B cell (primary cell): ENCODE measurements at places on chromosomes 7 and 10. TPM values are rescaled to one million over a fixed set of nuclear protein-coding genes. Genes with fewer than 3 reads are reported as not detected.

DNA sequence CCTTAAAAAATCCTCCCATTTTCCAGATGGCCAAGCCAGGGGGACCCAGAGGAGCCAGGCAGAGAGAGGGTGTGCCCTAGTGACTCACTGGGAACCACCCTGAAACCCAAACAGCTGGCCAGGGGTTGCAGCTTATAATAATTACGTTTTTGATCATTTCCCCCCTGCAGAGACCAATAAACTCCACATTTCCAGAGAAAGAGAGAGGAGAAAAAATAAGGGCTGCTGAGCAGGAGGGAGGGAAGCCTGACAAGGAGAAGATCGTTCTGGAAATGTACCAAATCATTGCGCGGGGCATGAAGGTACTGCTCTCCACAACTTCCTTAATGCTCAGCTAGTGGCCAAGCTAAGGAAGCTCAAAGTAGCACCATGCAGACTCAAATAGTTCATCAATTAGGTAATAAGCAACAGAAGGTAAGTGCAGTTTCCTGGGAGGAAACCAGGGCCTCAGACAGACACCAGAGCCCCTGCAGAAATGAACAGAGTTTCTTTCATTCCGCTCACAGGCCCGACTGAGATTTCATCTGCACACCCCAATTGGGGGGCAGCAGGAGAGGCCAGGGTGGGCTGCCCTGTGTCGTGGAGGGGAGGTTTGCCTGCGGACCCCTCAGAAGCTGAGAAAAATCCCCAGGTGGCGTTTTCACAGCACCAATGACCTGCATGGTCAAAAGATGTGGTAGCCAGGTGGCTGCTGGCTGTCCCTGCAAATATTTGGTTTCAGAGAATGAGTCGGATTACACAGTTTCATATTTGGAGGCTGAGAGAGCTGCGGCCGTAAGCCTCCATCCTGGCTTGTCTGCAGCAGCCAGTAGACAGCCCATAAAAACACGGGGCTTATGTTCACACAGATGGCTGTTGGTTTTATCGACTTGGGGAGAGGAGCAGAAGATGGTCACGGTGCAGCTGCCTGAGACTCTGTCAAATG lies 153.2 kb upstream of the LYZL2 start:
- no peaks in the 10 kb centered on the region for H3K36me3 ChIP-seq
- peaks cover 16% of the 10 kb centered on the region for H3K4me1 ChIP-seq
- H3K27me3 ChIP-seq, result peaks cover 16% of the 10 kb centered on the region
- DNase-seq, result no peak

Gene ABCC2
- 6.1 and 7.0 TPM in 2 replicates for total RNA-seq

- no peak for DNase-seq
- no peak overlapping the region for H3K4me3 ChIP-seq
- no peaks in the 10 kb centered on the region for H3K4me1 ChIP-seq
Observed at GRCh38 chr7:124907490-124907889, 22.1 kb downstream of the POT1 start.

DNA sequence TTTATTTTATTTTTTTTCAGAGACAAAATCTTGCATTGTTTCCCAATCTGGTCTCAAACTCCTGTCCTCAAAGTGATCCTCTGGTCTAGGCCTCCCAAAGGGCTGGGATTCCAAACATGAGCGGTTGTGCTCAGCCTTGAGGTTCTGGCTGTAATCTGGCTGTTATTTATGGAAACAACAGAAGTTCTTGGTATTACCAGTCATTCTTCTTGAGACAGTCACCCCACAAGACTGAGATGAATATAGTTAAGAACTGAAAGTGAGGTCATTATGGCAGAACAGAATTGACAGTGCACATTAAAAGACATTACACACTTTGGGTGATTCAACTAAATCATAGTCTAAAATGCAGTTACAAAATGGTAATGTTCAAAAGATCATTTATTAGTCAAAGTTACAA lies 719.5 kb downstream of the ZWINT start:
- DNase-seq, result no peak
- H3K36me3 ChIP-seq, result no peaks in the 10 kb centered on the region
- H3K4me3 ChIP-seq, result no peak overlapping the region
- no peaks in the 10 kb centered on the region for H3K4me1 ChIP-seq
- no peak overlapping the region for H3K27ac ChIP-seq

DNA sequence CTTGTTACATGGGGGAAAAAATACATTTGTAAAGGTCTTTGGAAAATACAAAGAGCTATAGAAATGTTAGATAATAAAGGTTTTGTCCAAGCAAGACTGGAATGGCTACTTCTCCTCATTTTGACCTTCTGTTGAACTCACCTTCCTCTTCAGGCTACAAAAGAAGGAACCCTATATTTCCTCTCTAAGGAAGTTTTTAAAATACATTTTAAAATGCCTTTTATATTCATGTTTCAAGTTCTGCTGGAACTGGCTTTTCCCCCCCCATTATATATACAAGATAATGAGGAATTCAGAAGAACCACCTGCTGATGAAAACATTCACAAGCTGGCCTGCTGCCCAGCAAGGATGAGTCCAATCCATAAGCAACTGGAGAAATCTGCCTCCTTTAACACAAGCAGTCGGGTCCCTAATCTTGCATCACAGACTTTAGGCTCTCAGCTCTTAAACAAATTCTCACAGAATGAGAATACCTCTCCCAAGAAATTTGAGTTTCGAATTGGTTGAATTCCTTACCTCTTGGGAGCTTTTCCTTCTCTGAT lies 44.6 kb downstream of the MTERF1 start:
- no peak for DNase-seq
- no peaks in the 10 kb centered on the region for H3K36me3 ChIP-seq
- no peak overlapping the region for H3K27ac ChIP-seq

Gene UCN3
- total RNA-seq, result not detected in 2 replicates

Gene C10orf143
- total RNA-seq, result 9.1 and 12.3 TPM in 2 replicates

Gene HYAL4
- total RNA-seq, result not detected in 2 replicates

- DNase-seq, result no peak
- H3K4me1 ChIP-seq, result no peaks in the 10 kb centered on the region
- H3K27ac ChIP-seq, result no peak overlapping the region
- no peaks in the 10 kb centered on the region for H3K36me3 ChIP-seq
- H3K4me3 ChIP-seq, result no peak overlapping the region
- H3K27me3 ChIP-seq, result peaks cover 6% of the 10 kb centered on the region
Observed at GRCh38 chr10:112082120-112082519, 101.4 kb downstream of the GPAM start.

Gene CDHR3
- 0.34 and 1.1 TPM in 2 replicates for total RNA-seq

DNA sequence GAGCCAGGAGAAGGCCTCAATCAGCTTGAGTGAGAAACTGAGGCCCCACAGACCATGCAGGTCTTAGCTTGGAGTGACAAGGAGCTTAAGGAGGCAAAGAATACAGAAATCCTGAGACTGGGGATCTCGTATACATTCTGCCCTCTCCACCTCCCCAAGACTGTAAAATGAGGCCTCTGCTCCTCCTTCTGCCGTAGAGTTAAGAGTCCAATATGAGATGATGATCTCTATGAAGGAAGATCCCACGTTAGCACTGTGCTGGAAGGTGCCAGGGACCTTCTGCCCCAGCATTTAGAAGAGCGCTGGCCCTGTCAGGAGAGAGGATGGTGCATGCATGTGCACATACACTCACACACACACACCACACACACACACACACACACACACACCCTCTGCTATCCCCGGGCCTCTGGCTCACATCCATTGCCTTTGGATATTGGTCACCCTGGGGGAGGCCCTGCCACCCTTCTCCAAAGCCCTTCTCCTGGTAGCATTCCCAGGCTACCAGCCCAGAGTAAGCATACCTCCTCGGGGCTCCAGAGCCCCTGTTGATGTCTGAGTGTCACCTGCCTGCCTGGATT lies 15.0 kb downstream of the ZCCHC24 start:
- no peaks in the 10 kb centered on the region for H3K27me3 ChIP-seq
- H3K4me3 ChIP-seq, result no peak overlapping the region
- no peaks in the 10 kb centered on the region for H3K36me3 ChIP-seq
- H3K27ac ChIP-seq, result no peak overlapping the region
- no peaks in the 10 kb centered on the region for H3K4me1 ChIP-seq
- DNase-seq, result no peak

DNA sequence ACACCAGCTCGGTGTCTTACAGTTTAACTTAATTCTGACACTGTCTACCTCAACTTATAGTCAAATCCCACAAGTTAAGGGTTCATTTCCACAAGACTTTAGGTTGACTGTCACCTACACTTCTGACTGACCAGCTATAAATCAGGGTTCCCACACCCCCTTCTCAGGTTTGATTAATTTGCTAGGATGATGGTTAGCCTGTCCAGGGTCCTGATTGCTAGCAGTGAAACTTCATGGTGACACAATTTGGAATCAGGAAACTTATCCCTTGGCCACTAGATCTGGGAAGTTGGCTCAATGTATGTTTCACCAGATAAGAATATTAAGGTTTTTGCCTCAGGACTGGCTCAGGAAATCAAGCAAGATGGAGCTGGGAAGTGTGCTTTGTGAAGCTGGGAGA lies 2.8 kb upstream of the RSU1 start:
- H3K4me3 ChIP-seq, result no peak overlapping the region
- no peaks in the 10 kb centered on the region for H3K36me3 ChIP-seq
- no peak for DNase-seq
- no peak overlapping the region for H3K27ac ChIP-seq
- H3K27me3 ChIP-seq, result peaks cover 2% of the 10 kb centered on the region
- peaks cover 13% of the 10 kb centered on the region for H3K4me1 ChIP-seq

DNA sequence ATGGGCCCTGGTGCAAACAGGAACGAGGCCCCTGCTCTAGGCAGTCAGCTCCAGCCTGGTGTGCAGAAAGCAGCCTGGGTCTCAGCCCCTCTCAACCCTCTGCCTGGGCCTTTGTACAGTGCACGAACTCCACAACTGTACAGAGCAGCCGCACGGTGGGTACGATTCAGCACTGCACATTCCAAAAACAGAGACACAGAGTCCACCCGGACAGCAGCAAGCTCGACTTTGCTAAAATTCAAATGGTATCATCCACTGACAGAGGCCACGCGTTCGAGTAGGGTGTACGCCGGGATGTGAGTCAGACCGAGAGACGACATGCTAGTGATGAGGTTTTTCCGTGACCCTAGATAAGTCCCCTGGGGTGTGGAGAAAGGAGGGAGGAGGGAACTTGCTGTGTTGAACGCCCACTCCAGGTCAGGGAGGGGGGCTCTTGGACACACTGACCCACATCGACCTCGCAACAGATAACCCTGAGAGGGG lies 65.6 kb upstream of the PDGFA start:
- no peak for DNase-seq
- no peaks in the 10 kb centered on the region for H3K27me3 ChIP-seq
- no peak overlapping the region for H3K4me3 ChIP-seq
- H3K4me1 ChIP-seq, result no peaks in the 10 kb centered on the region

DNA sequence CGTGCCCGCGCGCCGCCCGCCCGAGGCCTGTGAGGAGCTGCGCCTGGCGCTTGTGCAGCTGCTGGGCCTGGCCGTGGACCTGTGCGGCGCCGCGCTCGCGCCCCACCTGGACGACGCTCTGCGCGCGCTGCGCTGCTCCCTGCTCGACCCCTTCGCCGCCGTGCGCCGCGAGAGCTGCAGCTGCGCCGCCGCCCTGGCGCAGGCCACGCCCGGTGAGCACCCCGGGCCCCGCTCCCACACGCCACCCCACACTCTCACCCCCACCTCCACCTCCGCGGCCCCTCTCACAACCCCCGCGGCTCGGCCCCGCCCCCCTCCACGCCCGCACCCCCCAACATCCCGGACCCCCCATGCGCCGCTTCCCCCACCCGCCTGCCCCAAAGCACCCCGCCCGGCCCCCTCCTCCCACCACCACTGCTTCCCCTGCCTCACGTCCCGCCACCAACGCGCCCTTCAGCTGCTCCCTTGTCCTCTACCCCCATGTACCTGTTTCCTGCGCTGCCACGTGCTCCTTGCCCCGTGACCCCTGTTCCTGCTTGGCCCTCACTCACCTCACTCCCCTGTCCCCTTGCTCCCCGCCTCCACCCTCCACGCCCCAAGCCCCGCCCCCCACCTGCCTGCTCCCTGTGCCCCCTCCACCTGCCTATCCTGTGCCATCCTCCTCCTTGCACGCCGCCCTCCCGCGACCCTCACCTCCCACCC lies at the start of gene PRKAR1B:
Gene PRKAR1B (minus strand): TSS at position 178 of the 702 bp plus-strand sequence. CDS start 15,776 bp downstream, outside the sequence.
- peaks cover 16% of the 10 kb centered on the region for H3K4me1 ChIP-seq
- H3K27me3 ChIP-seq, result no peaks in the 10 kb centered on the region
- peak; percentile 40 for DNase-seq
- H3K4me3 ChIP-seq, result peak within 1 kb of the TSS; percentile 61
- peaks cover 6% of the 10 kb centered on the region for H3K36me3 ChIP-seq
- H3K27ac ChIP-seq, result peak within 1 kb of the TSS; percentile 76

- no peak overlapping the region for H3K27ac ChIP-seq
- H3K4me1 ChIP-seq, result no peaks in the 10 kb centered on the region
- no peaks in the 10 kb centered on the region for H3K27me3 ChIP-seq
- H3K36me3 ChIP-seq, result peaks cover 1% of the 10 kb centered on the region
- H3K4me3 ChIP-seq, result no peak overlapping the region
- no peak for DNase-seq
Observed at GRCh38 chr10:91434041-91434440, 23.9 kb downstream of the HECTD2 start.

GRCh38 chr7:117892821-117893220 lies 19.6 kb upstream of the CTTNBP2 start:
- no peaks in the 10 kb centered on the region for H3K36me3 ChIP-seq
- no peaks in the 10 kb centered on the region for H3K4me1 ChIP-seq
- H3K4me3 ChIP-seq, result no peak overlapping the region
- no peaks in the 10 kb centered on the region for H3K27me3 ChIP-seq

DNA sequence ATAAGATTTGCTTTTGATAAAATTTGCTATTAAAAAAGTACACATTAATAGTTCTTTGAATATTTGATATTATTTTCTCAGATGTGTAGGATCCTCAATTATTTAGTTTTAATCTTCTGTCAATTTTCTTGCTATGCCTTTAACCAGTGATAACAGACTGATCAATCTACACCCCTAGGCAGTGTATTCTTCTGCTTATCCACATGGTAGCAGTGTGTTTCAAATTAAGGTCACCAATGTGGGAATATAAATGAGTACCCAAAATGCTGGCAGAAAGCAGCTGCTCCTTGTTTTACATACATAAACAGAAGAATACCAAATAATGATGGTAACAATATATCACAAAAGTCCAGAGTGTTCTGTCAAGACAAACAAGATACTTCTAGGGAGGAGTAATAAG lies 87.0 kb downstream of the SKAP2 start:
- no peaks in the 10 kb centered on the region for H3K4me1 ChIP-seq
- no peaks in the 10 kb centered on the region for H3K27me3 ChIP-seq
- no peak overlapping the region for H3K4me3 ChIP-seq
- no peak for DNase-seq
- H3K36me3 ChIP-seq, result peaks cover 12% of the 10 kb centered on the region
- no peak overlapping the region for H3K27ac ChIP-seq

DNA sequence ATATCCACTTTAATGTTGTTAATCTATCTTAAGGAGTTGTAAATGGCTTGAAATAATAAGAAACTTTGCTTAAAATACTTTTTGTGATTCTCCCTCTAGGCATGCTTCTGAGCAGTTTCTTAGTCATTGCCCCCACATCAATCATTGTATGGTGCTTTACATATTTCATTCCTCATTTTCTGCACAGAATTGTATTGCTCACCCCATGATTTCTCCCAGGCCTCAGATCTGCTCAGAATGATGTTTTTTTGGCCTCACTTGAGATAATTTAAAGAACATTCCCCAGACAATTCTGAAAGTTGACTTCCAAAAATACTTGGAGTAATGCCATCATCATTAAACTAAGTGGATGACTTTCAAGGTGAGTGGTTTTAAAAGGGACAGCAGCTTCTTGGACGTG lies 82.1 kb upstream of the PRPS1L1 start:
- no peaks in the 10 kb centered on the region for H3K36me3 ChIP-seq
- H3K27me3 ChIP-seq, result no peaks in the 10 kb centered on the region
- H3K27ac ChIP-seq, result no peak overlapping the region
- H3K4me3 ChIP-seq, result no peak overlapping the region

Gene PON3
- not detected in 2 replicates for total RNA-seq
